Activated CD4-positive, alpha-beta T cell treated with anti-CD3 and anti-CD28 coated beads, Interleukin-2, Interleukin-6, amounts not matched to agents 100 ng/mL and 50 ng/mL, durations not matched to agents 16 hours and 8 hours (primary cell): ENCODE measurements at places on chromosomes 3 and 15.

GRCh38 chr3:99833617-99834205 is 16.0 kb downstream of the CMSS1 start:
- no peak for DNase-seq

GRCh38 chr15:81292523-81293001 is 31.4 kb downstream of the STARD5 start:
- peak; percentile 31 for DNase-seq

DNA sequence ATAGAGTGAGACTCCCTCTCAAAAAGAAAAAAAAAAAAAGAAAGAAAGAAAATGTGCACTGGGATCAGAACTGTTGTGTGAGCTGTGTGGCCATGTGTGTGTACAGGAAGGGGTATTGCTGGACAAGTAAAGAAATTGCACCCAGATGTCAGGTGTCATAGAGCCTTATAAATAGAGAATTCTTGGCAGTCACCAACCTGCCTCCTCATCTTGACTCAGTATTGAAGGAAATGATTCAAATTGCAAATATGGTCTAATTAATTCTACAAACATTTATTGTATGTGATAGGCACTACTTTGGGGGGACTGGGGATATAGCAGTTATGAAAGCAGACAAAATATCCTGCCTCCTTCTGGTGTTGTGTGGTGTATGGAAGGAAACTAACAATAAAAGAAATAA is 243.8 kb upstream of the TTC14 start:
- DNase-seq, result no peak

GRCh38 chr15:73781038-73781925 is 28.1 kb upstream of the INSYN1 start:
- DNase-seq, result peak; percentile 34

GRCh38 chr3:54215521-54215920 is 93.2 kb downstream of the CACNA2D3 start:
- DNase-seq, result no peak

DNA sequence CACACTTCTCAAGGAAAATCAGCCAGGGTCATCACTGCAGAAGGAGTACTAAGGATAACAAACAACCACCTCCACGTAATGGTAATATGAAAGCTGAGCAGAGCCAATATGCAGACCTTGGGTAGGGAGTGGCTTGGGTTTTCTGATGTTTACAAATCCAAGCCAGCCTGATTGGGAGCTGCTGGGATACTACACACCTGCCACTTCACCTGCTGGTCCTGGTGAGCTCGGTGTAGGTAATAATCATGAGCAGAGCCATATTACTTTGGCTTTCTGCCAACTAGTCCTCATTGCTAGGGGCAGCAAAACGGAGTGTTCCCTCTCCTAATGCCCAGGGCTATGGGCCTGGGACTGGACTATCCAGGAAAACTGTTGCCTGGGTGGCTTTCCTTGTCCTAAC is 433.5 kb upstream of the PPP2R3A start:
- DNase-seq, result no peak

- no peak for DNase-seq
Measured at GRCh38 chr3:187251599-187251998, 39.9 kb downstream of the MASP1 start.

DNA sequence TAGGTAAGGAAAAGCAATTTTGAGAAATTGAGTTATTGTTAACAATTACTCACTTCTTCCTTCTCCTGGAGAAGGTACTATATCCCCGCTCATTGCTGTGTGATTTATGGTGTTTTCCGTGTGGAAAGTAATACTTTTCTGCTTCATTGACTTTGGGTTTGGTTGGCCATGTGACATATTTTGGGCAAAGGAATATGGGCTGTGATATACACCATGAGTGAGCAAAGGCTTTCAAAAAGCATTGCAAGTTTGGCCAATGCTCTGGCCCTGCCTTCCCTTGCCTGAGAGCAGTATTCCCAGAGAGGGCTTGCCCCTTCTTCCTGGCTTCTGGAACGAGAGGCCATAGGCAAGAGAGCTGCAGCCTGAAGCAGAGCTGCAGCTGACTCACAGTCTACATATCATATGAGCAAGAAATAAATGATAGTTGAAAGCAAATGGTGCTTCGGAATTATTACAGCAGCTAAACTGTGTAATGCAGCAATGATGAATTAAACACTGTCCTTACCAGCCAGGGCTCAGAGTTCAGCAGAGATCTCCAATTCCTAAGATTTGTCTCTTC is 216.8 kb upstream of the CD96 start:
- no peak for DNase-seq

DNA sequence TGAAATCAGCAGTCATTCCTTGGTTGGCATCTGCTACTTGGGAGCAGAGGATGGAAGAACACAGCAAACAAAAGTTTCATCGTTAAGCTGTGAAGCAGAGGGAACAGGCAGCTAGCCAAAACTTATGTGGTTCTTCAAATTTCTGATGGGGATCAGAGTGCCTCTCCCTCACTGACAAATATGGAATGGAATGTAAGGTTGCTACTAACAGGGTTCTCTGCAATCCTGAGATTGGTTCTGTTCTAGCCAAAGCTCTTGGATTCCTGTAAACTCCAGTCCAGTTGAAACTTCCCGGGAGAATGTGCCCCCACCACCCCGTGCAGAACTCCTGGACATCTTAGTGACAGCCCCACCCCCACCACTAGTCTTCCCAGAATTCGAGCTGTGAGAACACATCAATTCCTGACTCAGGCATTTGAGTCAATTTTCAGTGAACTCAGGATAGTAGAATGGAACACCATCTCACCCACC is 55.9 kb upstream of the PHLDB2 start:
- DNase-seq, result no peak

GRCh38 chr3:166685246-166685645 is 694.9 kb downstream of the ZBBX start:
- DNase-seq, result no peak
